ENCODE measurements at places on chromosomes 11 and 22. TPM values are rescaled to one million over a fixed set of nuclear protein-coding genes. Genes with fewer than 3 reads are reported as not detected.

DNA sequence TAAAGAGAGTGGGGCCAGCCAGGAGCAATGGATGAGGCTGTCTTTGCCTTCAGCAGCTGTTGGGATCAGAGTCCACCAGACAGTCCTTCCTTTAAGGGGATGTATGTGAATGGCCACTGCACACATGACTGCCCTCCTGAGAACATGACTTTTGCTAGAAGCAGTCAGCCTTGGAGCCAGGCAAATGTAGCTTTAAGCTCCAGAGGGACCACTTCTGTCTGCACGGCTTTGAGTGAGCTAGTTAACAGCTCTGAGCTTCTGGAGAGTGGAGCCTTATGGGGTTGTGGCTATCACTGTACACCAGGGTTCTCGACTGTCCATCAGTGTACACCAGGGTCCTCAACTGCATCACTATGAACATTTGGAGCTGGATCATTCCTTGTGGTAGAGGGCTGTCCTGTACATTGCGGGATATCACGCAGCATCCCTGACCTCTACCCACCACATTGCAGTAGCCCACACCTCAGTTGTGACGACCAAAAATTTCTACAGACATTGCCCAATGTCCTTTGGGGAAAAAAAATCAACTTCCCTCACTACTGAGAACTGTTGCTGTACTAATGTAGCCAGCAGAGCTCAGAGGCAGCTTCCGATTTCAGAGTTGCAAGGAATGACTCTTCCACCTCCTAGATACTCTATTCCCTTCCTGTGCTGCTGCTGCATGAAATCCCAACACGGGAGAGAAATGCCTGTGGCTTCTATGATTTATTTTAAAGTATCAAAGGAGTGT lies 169.4 kb downstream of the MYO18B start:
- DNase-seq = no peak

DNA sequence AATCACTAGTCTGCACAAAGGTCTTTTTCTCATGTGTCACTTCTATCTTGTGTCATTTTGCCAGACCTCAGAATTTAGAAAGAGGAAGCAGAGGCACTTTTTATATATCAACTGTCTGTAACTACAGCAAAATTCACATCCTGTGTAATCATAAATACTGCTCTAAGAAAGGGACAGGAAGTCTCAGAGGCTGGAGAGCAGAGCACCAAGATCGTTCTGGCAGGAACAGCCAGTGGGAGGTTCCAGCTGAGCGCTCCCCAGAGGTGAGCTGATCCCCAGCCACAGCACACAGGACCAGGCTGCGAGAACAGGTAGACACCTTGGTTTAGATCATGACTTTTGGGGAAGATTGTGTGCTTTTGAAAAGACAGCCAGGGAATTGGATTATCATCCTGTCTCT lies at the start of gene MS4A7:
MS4A7 (plus strand) TSS at position 179 of the 400 bp plus-strand sequence. CDS start 4,610 bp downstream, outside the sequence.
- DNase-seq = no peak

The DDX25 gene
- not detected for total RNA-seq

GRCh38 chr11:27118949-27119348 lies 78.3 kb downstream of the BBOX1 start:
- DNase-seq = no peak

The ENTHD1 gene
- total RNA-seq = not detected

The SCN4B gene
- total RNA-seq = not detected

- DNase-seq = no peak
These were observed 4.2 kb downstream of the LGR4 start for GRCh38 chr11:27468209-27468994.

DNA sequence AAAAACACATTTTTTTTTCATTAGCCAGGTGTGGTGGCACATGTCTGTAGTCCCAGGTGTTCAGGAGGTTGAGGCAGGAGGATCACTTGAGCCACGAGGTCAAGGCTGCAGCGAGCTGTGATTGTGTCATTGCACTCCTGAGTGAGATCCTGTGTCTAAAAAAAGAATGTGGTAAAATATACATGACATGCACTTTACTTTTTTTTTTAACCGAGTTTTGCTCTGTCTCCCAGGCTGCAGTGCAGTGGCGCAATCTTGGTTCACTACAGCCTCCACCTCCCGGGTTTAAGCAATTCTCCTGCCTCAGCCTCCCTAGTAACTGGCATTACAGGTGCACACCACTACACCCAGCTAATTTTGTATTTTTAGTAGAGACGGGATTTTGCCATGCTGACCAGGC lies 22.5 kb upstream of the CLDN5 start:
- no peak for DNase-seq

DNA sequence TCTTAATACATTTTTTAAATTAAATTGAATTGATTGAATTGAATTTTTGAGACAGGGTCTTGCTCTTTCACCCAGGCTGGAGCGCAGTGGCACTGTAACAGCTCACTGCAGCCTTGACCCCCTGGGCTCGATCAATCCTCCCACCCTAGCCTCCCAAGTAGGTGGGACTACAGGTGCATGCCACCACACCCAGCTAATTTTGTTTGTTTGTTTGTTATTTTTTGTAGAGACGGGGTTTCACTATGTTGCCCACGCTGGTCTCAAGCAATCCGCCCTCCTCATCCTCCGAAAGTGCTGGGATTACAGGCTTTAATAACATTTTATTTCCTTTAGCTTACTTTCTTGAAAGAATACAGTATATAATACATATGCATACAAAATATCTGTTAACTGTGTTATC lies 226.9 kb downstream of the BUD13 start:
- no peak for DNase-seq

- DNase-seq = no peak
These were observed 48.5 kb downstream of the MS4A13 start for GRCh38 chr11:60563553-60564235.

DNA sequence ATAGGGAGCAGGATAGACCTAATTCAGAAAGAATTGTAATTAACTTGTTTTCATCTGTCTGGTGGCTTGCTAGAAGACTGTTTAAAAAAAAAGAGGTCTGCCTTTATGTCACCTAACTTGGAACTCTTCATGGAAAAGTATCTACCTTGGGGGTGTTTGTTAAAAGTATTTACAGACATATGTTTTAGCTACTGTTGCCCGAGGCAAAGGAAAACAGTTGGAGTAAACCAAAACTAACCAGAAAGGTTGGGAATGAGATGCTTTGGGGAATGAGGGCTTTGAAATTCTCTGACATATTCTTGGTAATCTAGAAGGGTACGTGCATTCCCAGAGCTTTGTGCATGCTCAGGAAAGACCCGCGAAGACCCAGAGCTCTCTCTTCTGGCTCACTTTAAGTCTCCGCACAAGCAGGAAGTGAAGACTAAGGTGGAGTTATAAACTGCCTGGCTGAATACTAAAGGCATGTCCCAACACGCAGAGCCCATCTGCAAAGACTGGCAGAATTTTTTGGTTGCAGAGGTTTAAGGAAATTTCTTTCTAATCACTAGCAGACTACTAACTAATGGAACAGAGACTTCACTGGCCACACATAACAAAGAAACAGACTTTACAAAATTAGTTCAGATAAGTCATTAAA lies 33.2 kb downstream of the HIKESHI start:
- no peak for DNase-seq

DNA sequence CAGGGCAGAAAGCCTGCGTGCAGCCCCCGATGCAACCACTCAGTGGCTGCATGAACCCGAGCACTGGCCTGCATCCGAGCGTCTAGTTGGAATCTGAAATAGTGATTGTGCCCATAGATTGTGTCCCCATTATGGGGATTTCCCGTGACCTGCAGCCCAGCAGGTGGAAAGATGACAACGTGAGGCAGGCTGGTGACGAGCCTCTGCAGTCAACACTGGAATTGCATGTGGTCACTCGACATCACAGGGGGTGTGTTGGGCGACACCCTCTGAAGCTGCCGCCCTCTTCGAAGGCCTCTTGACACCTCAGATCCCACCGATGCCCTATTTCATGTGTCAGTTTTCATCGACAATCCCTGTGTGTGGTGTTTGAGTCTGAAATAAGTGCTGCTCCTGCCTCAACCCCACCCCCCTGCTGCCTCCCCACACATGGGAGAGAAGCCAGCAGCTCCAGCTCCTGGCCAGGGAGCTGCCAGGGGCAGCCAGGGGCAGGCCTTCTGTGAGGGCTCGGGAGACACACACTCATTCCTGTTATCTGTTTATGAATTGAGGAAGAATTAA lies 172.0 kb upstream of the B3GAT1 start:
- no peak for DNase-seq

- DNase-seq = no peak
These were observed 27.3 kb upstream of the MUC5AC start for GRCh38 chr11:1130276-1131032.

The DERL3 gene
- total RNA-seq = 0.98 TPM

GRCh38 chr11:464316-464715 lies 14.2 kb downstream of the PTDSS2 start:
- no peak for DNase-seq

DNA sequence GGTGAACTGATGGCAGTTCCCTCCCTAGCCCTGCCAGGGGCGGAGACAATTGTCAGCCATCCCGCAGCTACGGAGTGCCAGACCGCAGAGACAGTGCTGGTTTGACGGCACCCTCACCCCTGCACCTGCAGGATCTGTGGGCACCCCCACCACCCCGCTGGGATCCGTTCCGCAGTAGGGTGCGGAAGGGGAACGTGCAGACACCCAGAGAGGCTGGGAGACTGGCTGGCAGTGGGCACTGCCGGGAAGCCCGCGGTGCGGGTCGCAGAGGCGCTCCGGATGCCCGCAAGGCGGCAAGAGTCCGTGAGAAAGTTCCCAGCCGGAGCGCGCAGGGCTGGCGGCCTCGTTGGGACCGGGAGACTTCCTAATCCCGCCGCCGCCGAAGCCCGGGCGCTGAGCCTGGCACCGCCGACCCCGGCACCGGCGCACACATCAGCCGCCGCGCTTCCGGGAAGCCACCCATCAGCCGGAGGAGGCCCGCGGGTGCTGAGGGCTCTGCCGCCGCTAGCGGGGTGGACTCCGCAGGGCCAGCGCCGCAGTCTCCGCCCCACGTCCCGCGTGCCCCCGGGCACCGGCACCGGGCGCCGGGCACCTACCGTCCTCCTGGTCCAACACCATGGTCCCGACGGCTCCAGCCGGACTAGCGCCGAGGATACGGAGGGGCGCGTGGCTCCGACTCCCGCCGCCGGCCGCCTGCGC lies 4.3 kb upstream of the LMO1 start:
- DNase-seq = no peak

The KRTAP5-2 gene
- not detected for total RNA-seq

The SOX6 gene
- total RNA-seq = 0.20 TPM

The CD3D gene
- 265 TPM for total RNA-seq

- peak; percentile 88 for DNase-seq
These were observed 697 bp downstream of the TPBGL start for GRCh38 chr11:75241036-75241905.

- peak; percentile 8 for DNase-seq
These were observed at the start of gene LDLRAD3 for GRCh38 chr11:35943713-35944502. LDLRAD3 (plus strand) TSS chr11:35944062; CDS start chr11:35944099, 37 bp downstream.

DNA sequence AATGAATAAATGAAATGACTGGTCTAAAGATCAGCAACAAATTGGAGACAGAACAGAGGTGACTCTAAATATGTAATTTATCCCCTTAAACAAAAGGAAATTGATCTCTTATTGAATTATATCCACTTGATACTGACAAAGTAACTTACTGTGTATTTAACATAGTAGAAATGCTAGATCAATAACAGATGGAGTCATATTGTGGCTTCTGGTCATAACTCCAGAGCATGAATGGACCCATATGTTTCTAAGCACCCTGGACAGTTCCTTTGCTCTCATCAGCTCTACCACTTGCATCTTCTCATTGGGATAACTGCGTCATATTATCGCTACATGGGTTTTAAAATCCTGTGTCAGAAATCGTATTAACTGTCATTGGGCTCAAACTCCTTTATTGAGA lies 222.3 kb downstream of the ETS1 start:
- no peak for DNase-seq

The PLAAT5 gene
- total RNA-seq = 0.16 TPM

DNA sequence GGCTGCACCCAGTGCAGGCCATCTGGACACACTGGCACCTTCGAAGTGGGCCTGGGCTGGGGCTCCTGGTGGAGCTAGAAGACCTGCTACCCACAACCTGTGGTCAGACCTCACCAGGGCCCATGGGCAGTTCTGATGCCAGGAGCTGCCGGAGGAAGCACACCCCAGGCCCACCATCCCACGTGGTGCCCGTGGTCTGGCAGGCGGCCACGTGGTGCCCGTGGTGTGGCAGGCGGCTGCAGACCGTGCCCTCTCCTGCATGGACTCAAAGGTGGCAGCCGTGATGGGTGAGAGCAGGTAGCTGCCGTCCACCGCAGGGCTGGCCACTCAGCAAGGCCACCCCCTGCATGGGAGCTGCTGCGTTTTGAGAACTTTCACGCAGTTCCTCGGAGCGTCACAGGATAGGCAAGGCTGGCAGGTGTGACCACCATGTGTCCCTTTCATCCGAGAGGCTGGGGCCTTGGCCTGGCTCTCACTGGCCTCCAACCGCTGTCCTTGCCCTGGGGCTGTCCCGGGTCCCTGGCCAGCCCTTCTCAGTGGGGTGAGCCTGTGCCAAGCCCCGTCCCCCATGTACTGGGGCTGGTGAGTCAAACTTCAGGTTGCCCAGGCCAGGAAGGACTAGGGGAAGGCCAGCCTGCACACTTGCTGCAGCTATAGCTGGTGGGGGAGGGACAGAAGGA lies 3.9 kb upstream of the IL17REL start:
- no peak for DNase-seq

DNA sequence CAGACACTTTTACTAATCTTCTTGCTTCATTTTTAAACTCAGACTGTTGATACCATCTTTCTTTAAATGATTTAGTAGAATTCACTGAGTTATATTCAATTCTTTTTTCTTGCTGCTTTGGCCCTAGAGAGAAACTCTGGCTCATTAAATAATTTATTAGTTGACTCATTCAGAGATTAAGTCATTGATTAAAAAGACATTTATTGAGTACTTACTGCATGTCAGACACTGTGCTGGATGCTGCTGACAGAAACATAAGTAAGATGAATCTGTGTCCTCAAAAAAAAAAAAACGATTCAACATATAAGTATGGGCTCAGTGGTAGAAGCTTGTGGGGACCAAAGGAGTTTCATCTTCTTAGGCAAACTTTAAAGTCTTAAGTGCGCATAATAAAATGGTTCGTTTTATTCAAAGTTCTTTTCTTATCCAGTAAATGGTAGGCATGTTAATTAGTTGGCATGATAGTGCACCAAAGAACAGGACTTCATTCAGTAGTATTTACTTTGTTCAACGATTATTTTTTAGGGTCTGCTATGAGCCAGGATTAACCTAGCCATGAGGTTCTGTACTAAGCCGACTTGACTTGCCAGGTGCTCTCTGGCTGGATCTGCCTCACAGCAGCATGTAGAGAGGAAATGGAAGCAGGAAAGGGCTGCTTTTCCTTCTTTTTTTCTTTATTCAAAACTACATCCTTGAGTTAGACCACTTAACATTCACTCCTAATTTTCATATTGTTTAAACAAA lies 281.0 kb upstream of the CTSC start:
- no peak for DNase-seq

All from CD4-positive, alpha-beta T cell (primary cell).